Right forelimb (tissue), 1 donor: ENCODE measurements at places on chromosomes 1 and 21.
A peak's percentile ranks its signal among the peaks of the same experiment; 100 is the strongest.

DNA sequence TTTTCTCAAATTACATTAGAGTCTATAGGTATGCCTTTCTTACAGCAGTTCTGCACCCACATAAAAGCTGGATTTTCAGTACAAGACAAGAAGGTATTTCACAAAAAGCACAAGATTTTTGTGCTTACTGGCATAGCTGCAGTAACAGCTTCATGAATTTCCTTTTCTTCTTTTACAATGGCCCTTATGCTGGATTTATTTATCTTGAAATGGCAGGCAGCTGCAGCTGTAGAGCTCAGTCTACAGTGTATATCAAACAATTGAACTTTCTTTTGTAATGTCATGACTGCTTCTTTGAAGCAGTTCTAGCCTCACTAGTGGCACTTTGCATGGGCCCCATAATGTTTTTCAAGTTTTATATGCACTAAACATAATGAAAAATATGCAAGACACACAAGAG, 510.2 kb downstream of the KCNT2 start:
- no peak for DNase-seq

GRCh38 chr1:178275553-178275952, 181.6 kb downstream of the RASAL2 start:
- no peak for DNase-seq

DNA sequence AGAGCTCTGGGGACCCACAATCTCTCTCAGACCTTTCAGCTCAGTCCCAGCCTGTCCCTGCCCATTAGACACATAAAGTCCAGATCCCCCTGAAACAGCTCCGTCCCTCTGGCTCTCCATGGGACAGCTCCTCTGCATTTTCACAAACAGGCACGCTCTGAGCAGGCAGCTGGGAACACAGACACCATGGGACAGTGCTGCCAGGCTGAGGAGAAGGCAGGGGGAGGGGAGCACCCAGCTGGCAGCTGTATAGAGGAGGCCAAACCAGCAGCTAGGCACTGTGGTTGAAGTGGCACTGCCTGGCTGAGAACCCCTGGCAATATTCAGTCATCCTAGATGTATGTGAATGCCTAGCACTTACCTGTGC, 2.0 kb downstream of the TMEM63A start:
- peak; percentile 45 for DNase-seq

GRCh38 chr1:205923651-205924459, 19.4 kb downstream of the SLC26A9 start:
- DNase-seq, result peak; percentile 13

GRCh38 chr21:32184065-32184464, 94.8 kb downstream of the MIS18A start:
- no peak for DNase-seq

DNA sequence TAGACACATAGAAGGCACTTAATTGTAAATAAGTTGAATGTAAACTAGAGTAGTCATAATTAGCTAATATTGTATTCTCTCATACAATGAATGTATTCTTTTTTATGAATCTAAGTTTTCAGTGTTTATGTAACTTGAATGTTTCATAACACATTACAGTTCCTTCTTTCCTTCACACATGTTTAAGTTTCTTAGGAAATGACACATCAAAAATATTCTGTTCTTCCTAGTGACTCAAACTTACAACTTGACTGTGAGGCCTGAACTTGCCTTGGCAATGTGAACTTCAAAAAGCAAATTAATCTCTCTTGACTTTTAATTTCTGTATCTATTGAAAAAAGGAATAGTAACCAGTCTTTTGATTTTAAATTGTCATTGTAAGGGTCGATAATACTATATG, 700.1 kb downstream of the KCNT2 start:
- DNase-seq, result no peak

DNA sequence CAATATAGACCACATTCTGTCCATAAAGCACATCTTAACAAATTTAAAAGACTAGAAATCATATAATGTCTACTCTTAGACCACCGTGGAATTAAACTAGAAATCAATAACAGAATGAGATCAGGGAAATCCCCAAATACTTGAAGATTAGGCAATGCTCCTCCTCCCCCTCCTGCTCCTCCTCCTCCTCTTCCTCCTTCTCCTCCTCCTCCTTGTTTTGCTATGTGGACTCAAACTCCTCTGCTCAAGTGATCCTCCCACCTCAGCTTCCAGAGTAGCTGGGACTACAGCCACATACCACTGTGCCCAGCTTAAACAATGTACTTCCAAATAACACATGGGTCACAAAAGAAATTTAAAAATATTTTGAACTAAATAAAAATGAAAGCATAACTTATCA, 134.2 kb downstream of the GRIK3 start:
- no peak for DNase-seq

GRCh38 chr1:94698356-94698755, 121.8 kb upstream of the SLC44A3 start:
- no peak for DNase-seq

DNA sequence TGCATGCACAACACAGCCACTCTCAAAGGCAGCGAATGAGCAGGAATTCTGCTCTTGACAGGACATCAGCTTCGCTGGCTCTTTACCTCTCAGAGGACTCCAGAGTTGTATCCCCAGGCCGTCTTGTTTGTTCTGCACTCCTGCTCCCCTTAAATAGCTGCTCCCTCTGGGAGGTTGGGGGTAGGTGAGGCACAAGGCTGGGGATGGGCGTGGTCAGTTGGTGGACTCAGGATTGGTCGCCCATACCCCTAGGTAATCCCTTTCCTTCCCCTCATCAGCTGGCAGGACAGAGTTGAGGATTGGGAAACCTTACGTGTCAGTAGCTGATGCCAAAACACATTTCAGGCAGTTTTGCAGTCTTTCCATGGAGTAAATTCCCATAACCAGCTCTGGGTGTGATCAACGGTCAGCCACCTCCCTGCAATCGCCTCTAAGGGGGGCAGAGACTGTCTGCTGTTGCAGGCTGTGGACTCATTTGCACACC, at the start of gene PLA2G2A:
PLA2G2A (minus strand) TSS at position 125 of the 484 bp plus-strand sequence. CDS start 845 bp downstream, outside the sequence.
- DNase-seq, result no peak

GRCh38 chr1:18463984-18464664, 16.6 kb upstream of the KLHDC7A start:
- no peak for DNase-seq

DNA sequence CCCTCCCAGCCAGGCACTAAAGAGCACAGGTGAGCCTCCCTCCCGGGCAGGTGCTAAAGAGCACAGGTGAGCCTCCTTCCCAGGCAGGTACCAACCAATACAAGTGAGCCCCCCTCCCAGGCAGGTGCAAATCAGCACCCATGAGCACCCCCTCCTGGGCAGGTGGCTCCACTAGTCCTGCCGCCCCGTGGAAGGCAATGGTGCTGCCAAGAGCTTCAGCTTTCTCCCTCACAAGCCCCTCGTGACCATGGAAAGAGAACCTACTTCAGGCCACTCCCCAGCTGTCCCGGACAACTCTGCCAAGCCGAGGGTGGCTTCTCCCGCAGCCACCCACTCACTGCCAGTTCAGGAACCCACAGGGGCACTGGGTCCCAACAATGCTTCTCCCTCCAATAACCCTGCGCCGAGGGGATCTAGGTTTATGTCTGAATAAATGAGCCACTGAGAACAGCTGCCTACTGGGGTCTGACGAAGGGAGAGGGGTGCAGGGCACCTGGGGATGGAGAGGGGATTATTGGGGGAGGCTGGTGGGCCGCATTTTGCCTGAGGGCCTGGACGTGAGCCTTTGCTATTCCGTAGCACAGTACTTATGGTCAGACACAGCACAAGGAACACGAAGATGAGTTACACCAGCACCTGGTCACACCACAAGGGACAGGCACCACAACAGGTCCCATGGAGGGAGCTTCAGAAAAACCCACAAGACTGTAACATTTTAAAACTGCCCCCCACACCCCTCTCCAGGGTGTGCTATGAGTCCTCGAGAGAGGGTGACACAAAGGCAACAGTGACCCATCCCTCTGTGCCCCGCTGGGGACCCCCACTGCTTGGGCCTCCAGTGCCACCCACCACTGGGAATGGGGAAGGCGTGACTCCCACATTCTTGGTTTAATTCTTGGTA, 46.3 kb downstream of the PRDM15 start:
- no peak for DNase-seq

GRCh38 chr1:190475421-190476141, 2.1 kb downstream of the BRINP3 start:
- DNase-seq, result no peak

- no peak for DNase-seq
These were observed 25.7 kb downstream of the LY9 start for GRCh38 chr1:160821627-160822026.

- no peak for DNase-seq
These were observed 163.1 kb downstream of the PCNX2 start for GRCh38 chr1:233132445-233132844.

GRCh38 chr1:186282466-186282865, 92.6 kb downstream of the TPR start:
- no peak for DNase-seq

- DNase-seq, result peak; percentile 62
These were observed 6.1 kb downstream of the SRM start for GRCh38 chr1:11053758-11054137.

- DNase-seq, result no peak
These were observed 17.1 kb upstream of the FMO4 start for GRCh38 chr1:171296897-171297296.

DNA sequence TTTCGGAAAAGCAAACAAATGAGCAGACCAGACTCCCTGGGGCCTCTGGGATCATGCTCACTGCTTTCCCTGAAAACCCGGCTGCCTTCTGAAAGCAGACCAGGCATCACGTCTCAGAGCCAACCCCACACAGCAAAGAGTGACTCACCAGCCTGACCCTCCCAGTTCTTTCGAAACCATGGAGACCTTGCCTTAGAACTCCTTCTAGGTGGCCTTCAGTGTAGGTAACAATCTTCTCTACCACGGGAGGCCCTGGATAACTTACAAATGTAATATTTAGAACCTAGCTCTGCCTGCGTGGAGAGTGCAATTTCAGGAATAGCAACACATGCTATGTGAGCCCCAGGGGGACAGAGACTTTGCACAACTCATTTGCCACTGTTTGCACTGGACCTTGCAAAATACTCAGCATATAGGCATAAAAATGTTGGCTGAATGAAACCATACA, 105.2 kb downstream of the SUSD4 start:
- DNase-seq, result no peak

- peak; percentile 29 for DNase-seq
These were observed 1.2 kb upstream of the WNT3A start for GRCh38 chr1:228005511-228006033.

DNA sequence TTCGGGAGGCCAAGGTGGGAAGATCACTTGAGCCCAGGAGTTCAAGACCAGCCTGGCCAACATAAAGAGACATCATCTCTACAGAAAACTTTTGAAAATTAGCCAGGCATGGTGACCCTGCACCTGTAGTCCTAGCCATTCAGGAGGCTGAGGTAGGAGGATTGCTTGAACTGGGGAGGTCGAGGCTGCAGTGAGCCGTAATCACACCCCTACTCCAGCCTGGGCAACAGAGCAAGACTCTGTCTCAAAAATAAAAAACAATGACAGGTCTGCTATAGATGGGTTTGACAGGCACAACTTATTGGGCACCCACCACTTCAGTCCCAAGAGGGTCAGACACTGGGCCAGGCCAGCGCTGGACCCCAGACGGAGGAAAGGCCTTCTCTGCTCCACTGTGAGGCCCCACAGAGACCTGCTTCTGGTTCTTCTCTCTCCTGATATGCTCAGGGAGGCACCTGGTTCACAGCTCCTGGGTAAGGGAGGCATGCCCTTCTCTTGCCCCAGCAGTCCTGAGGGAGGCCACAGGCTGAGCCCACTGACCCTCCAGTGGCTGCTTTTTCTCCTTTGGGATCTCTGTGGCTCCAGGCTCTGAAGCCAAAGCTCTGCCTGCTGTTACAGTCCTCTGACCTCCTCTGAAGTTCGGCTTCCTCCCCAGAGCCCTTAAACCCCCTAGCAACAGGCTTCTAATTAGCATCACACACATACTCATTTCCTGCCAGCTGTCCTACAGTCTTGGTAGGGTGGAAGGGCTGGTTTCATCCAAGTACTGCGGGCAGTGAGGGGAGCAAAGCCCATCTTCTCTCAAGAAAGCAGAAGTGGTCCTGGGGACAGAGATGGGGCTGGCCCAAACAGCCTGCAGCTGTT, 14.4 kb downstream of the S100A16 start:
- DNase-seq, result no peak

DNA sequence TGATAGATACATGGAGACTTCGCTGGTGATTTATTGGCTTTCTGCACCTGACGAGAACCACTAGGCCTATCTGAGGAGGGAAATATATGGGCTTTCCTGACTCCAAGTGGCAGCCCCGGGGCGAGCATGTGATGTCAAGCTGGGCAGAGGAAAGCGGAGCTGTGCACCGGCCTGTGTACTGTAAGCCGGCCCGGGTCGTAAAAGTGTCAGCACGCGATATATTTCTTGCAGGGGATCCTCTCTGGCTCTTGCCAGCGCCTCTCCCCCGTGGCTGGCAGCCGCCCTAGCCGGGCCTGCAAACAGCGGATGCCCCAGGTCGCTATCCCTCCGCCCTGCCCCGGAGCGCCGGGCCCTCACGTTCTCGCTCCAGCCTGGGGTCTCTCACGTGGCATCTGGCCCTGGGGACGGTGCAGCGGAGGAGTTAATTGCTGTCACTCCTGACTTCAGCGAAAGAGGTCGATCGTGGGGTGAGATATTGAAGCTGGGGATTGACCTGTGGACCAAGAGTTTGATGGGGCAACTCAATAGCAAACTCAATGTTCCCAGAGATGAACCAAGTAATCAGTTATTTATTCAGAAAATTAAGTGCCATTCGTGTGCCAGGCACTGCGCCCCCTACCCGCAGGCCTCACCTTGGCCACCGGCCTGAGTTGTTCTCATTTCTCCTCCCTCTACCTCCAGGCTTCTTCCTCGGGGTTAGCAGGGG, 41.0 kb upstream of the HAO2 start:
- peak; percentile 71 for DNase-seq

DNA sequence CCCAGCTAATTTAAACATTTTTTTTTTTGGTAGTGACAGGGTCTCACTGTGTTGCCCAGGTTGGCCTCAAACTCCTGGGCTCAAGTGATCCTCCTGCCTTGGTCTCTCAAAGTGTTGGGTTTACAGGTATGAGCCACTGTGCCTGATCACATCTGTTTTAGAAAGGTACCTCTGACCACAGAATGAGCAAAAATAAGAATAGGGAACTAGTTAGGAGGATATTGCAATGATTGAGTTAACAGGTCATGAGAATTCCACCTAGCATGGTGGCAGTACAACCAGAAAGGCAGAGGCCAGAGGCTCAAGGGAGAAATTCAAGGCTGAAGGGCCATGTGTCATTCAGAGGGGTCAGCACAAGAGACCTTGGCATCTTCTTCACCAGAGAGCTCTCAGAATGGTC, 49.6 kb downstream of the ELAPOR1 start:
- DNase-seq, result no peak

- peak; percentile 65 for DNase-seq
These were observed 1.1 kb upstream of the PRXL2B start for GRCh38 chr1:2585318-2586092.

DNA sequence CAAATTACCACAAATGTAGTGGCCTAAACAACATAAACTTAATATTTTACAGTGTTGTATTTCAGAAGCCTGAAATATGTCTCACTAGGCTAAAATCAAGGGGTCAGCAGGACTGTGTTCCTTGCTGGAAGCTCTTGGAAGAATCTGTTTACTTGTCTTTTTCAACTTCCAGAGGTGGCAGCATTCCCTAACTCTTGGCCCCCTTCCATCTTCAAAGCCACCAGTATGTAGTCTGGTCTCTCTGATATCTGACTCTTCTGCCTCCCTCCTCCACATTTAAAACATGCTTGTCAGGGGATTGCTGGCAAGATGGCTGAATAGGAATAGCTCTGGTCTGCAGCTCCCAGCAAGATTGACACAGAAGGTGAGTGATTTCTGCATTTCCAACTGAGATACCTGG, 567.5 kb downstream of the PLA2G4A start:
- DNase-seq, result no peak

- no peak for DNase-seq
These were observed 12.7 kb downstream of the INSL5 start for GRCh38 chr1:66788231-66788939.
